ENCODE measurements at places on chromosomes 7 and 10. TPM values are rescaled to one million over a fixed set of nuclear protein-coding genes. Genes with fewer than 3 reads are reported as not detected.
A peak's percentile ranks its signal among the peaks of the same experiment; 100 is the strongest.

DNA sequence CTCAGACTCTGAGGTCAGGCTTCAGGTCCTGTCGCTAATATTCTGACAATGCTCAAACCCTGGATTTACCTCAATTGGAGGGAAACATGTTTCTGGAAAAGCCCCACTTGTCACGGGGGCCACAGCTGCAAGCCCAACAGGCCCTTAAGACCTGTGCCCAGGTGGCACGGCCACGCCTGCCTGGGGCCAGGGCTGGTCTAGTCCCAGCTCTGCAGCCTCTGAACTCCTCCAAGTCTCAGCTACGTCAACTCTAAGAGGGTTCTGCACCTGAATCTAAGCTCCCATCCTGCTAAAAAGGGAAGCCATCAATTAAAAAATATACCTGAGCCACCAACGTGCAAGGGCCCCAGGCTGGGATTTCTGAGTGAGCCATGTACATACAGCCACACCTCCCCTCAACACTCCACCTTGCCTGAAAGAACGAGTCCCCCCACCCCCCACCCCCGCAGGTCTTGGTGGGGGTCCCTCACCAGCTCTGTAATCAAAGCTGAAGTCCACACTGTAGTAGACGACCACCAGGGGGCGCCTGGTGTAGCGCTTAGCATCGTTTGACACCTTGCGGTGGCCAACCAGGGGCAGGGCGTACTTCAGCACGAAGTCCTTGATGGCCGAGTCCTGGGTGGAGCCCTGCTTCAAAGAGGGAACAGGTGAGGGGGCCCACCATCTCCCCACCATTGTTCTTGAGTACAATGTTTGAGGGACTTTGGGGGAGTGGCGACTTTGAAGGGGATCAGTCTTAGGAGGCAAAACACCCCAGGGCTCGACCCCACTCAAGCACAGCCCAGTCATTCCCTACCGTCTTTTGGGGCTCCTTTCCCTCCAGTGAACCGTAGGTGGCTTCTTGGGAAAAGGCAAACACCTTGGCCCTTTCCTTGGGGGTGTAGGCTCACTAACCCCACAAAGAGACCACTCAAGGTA is 22.6 kb downstream of the PDIA4 start:
- peaks cover 25% of the 10 kb centered on the region for H3K36me3 ChIP-seq
- H3K27me3 ChIP-seq, result no peaks in the 10 kb centered on the region
- peaks cover 9% of the 10 kb centered on the region for H3K4me1 ChIP-seq
- peak; percentile 85 for DNase-seq
- peak overlapping the region; percentile 12 for H3K27ac ChIP-seq
- no peak overlapping the region for H3K4me3 ChIP-seq

- H3K27ac ChIP-seq, result peak overlapping the region; percentile 50
- H3K4me3 ChIP-seq, result peak overlapping the region; percentile 93
- DNase-seq, result peak; percentile 55
- H3K36me3 ChIP-seq, result no peaks in the 10 kb centered on the region
- H3K27me3 ChIP-seq, result no peaks in the 10 kb centered on the region
- H3K4me1 ChIP-seq, result peaks cover 25% of the 10 kb centered on the region
Observed at GRCh38 chr7:148699024-148699781, 500 bp downstream of the CUL1 start.

DNA sequence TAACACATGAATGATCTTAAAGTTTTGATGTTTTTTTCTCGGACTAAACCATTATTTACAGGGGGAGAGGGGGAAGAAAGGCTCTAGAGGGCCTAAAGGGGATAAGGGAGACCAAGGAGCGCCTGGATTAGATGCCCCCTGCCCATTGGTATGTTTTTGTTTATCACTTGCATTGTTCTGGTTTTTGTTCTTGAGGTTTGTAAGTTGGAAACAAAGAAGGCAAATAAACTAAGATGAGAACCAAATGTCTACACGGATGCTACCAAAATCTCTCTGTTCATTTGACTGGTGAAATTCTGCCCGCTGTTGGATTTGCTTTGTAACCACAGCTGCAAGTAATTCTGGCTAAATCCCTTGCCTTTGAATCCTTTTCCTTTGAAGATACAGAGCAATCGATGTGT is 99.8 kb upstream of the MACROH2A2 start:
- no peak overlapping the region for H3K27ac ChIP-seq
- DNase-seq, result no peak
- H3K27me3 ChIP-seq, result peaks cover 11% of the 10 kb centered on the region
- H3K4me3 ChIP-seq, result no peak overlapping the region

DNA sequence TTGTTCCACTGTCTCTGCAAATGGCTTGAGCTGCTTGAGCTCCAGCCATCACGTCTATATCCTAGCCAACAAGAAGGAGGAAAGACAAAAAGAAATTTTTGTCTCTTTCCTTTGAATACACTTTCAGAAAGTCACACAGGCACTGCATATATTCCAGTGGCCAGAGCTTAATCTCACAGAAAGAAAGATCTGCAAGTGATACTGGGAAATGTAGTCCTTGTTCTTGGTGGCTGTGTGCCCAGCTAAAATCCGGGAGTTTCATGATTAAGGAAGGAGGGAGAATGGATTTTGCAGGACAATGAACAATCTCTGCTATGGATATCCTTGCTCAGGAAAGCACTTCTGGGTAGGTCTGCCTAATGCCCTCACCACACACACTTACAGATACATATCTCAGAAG is 19.5 kb upstream of the DLG5 start:
- H3K4me1 ChIP-seq, result no peaks in the 10 kb centered on the region
- no peaks in the 10 kb centered on the region for H3K36me3 ChIP-seq
- peaks cover 15% of the 10 kb centered on the region for H3K27me3 ChIP-seq
- no peak overlapping the region for H3K4me3 ChIP-seq
- H3K27ac ChIP-seq, result no peak overlapping the region

DNA sequence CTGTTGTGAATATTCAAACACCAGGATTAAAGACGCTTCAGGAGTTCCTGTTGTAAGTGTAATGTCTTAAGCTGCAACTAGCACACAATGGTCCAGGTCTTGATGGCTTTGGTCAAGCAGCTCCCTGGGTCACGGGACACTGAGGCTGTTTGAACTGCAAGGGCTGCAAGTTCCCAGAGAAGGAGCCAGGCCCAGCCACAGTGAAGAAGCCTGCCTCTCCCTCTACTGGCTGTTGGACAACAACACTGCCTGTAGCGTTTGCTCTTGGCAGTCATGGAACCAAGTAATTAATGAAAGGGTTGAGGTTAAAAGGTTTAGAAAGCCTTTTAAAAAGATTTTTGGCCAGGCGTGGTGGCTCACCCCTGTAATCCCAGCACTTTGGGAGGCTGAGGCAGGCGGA is 31.9 kb upstream of the GUSB start:
- no peaks in the 10 kb centered on the region for H3K4me1 ChIP-seq
- H3K4me3 ChIP-seq, result no peak overlapping the region
- no peaks in the 10 kb centered on the region for H3K36me3 ChIP-seq

DNA sequence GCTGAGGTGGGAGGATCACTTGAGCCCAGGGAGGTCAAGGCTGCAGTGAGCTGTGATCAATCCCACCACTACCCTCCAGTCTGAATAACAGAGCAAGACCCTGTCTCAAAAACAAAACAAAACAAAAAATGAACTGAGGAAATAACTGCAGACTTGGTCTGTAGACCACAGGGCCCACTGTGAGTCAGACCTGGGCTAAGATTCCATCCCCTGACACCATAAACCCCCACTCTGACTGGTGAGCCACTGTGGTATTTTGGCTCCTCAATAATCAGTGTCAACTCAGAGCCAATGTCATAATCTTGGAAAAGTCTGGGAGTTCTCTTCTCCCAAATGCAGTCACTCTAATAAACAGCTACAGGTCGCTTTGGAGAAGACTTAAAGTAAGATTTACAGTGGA is 24.0 kb upstream of the ERCC6 start:
- H3K4me1 ChIP-seq, result no peaks in the 10 kb centered on the region
- no peak for DNase-seq

- no peak for DNase-seq
- no peaks in the 10 kb centered on the region for H3K36me3 ChIP-seq
- H3K4me1 ChIP-seq, result no peaks in the 10 kb centered on the region
- H3K4me3 ChIP-seq, result no peak overlapping the region
- H3K27me3 ChIP-seq, result peaks cover 5% of the 10 kb centered on the region
Observed at GRCh38 chr10:58969576-58969975, 206.9 kb upstream of the PHYHIPL start.

TAS2R5 gene
- total RNA-seq, result 3.5 TPM

NAT16 gene
- total RNA-seq, result not detected

CYP3A5 gene
- total RNA-seq, result 0.58 TPM

LRRC17 gene
- total RNA-seq, result 0.23 TPM

LEP gene
- total RNA-seq, result not detected

IGFBP1 gene
- total RNA-seq, result 0.38 TPM
